ENCODE measurements at places on chromosomes 16 and 17. TPM values are rescaled to one million over a fixed set of nuclear protein-coding genes. Genes with fewer than 3 reads are reported as not detected.

Gene TPPP3
- 5.7 TPM for total RNA-seq

Gene NPIPB13
- 37.1 TPM for total RNA-seq

- no peaks in the 10 kb centered on the region for H3K36me3 ChIP-seq
- no peak overlapping the region for H3K27ac ChIP-seq
- H3K4me3 ChIP-seq = no peak overlapping the region
- no peaks in the 10 kb centered on the region for H3K4me1 ChIP-seq
- no peak for DNase-seq
- H3K27me3 ChIP-seq = peaks cover 4% of the 10 kb centered on the region
Observed at GRCh38 chr17:56085576-56086267, 67.6 kb upstream of the ANKFN1 start.

- H3K27me3 ChIP-seq = no peaks in the 10 kb centered on the region
- H3K4me1 ChIP-seq = peaks cover 26% of the 10 kb centered on the region
- DNase-seq = no peak
- H3K36me3 ChIP-seq = peaks cover 6% of the 10 kb centered on the region
- peak overlapping the region; percentile 10 for H3K27ac ChIP-seq
- H3K4me3 ChIP-seq = peak overlapping the region; percentile 84
Observed at GRCh38 chr16:3112881-3113574, 642 bp downstream of the ZNF205 start.

DNA sequence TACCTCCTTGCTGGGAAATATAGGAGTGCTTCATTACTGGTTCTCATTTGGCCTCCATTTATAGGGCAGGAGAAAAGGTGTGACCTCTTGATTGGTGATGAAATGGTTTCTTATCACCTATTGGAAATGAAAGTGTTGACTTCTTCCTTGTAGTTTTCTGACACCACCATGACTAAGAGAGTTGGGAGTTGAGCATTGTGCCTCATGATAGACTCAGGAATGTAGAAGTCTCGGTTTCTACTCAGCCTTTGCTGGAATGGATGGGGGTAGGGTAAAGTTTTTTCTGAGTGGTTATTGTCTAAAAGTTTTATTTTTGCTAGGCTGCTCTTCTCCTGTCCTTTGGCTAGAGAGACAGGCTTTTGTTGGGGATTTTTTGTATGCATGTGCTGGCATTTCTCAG lies 117.4 kb downstream of the PHKB start:
- H3K4me1 ChIP-seq = no peaks in the 10 kb centered on the region
- peaks cover 11% of the 10 kb centered on the region for H3K36me3 ChIP-seq
- no peak overlapping the region for H3K27ac ChIP-seq
- DNase-seq = no peak

- no peak for DNase-seq
- peaks cover 5% of the 10 kb centered on the region for H3K27me3 ChIP-seq
- H3K4me3 ChIP-seq = no peak overlapping the region
- H3K36me3 ChIP-seq = no peaks in the 10 kb centered on the region
Observed at GRCh38 chr16:74252329-74252728, 44.3 kb upstream of the PSMD7 start.

- no peak for DNase-seq
- peaks cover 3% of the 10 kb centered on the region for H3K36me3 ChIP-seq
- peaks cover 3% of the 10 kb centered on the region for H3K4me1 ChIP-seq
- no peaks in the 10 kb centered on the region for H3K27me3 ChIP-seq
- H3K4me3 ChIP-seq = no peak overlapping the region
Observed at GRCh38 chr17:80025140-80025539, 10.5 kb downstream of the TBC1D16 start.

GRCh38 chr16:85255777-85256176 lies 143.5 kb upstream of the CIBAR2 start:
- no peak overlapping the region for H3K27ac ChIP-seq
- H3K4me3 ChIP-seq = no peak overlapping the region
- no peak for DNase-seq
- peaks cover 5% of the 10 kb centered on the region for H3K4me1 ChIP-seq
- H3K27me3 ChIP-seq = no peaks in the 10 kb centered on the region

DNA sequence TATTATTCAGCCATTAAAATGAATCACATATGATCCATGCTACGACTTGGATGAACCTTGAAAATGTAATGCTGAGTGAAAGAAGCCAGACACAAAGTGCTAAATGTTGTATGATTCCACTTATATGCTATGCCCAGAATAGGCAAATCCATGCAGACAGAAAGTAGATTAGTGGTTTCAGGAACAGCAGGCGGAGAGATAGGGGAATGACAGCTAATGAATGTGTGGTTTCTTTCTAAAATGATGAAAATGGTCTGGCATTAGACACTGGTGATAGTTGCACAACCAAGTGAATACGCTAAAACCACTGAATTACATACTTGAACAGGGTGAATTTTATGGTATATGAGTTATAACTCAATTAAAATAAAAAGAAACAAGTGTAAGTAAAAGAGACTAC lies 121.8 kb upstream of the NOG start:
- no peak for DNase-seq
- peaks cover 1% of the 10 kb centered on the region for H3K27me3 ChIP-seq
- no peak overlapping the region for H3K27ac ChIP-seq
- no peak overlapping the region for H3K4me3 ChIP-seq
- no peaks in the 10 kb centered on the region for H3K36me3 ChIP-seq
- no peaks in the 10 kb centered on the region for H3K4me1 ChIP-seq

Measured in mesothelial cell of epicardium (in vitro differentiated cells).